ENCODE measurements at places on chromosomes 2 and 18.
A peak's percentile ranks its signal among the peaks of the same experiment; 100 is the strongest.

- DNase-seq = peak; percentile 68
Observed at GRCh38 chr2:190379249-190379964, 28.7 kb upstream of the MFSD6 start.

GRCh38 chr2:133326652-133327397 lies 241.4 kb downstream of the NCKAP5 start:
- DNase-seq = peak; percentile 59

DNA sequence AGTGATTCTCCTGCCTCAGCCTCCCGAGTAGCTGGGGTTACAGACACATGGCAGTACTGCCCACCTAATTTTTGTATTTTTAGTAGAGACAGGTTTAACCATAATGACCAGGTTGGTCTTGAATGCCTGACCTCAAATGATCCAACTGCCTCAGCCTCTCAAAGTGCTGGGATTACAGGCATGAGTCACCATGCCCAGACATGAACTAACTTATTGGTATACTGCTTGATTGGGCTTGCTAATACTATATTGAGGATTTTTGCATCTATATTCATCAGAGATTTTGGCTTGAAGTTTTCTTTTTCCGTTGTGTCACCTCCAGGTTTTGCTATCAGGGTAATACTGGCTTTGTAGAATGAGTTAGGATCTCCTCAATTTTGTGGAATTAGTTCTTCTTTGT lies 706.1 kb upstream of the HS6ST1 start:
- DNase-seq = no peak

DNA sequence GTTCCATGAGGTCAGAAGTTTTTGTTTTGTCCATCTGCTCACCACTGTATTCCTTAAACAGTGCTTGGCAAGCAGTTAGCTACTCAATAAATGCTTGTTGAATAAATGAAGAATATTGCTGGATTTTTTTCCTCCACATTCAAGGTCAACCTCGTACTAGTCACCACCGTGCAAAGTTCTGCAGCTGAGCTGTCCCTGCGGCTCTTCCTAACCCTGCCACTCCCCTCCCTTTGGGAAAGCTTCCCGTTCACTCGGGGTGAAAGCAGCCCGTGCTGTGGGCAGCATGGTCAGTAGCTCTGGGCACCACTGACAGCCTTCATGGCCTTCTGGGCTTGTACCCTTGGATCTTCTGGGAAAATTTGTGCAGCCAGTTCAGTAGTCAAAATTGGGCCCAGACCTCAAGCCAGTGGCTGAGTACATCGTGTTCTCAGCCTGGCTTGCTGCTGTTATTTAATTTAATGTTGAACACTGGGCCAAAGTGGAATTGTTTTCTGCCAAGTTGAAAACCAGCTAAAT lies 469.3 kb upstream of the RAB12 start:
- no peak for DNase-seq

GRCh38 chr18:75222407-75222806 lies 11.8 kb downstream of the TSHZ1 start:
- DNase-seq = no peak

- DNase-seq = peak; percentile 30
Observed at GRCh38 chr2:21118302-21118920, 5.4 kb upstream of the TDRD15 start.

DNA sequence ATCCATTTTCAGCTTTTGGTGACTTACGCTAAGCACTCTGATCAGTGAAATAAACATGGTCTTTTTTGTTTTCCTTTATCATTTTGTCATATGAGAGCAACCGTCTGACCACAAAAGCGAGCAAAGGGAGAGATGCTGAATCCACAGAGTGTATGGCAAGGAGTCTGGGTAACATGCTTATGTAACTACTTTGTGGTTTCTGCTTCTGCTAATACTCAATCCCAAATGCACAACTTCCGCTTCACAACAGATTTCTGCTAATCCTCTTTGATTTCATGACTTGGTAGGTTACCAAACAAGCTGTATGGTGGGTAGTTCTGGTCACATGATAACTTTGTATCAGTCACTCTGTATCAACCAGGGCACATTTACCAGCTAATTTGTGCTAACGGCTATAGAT lies 908.4 kb upstream of the CRIM1 start:
- DNase-seq = no peak

DNA sequence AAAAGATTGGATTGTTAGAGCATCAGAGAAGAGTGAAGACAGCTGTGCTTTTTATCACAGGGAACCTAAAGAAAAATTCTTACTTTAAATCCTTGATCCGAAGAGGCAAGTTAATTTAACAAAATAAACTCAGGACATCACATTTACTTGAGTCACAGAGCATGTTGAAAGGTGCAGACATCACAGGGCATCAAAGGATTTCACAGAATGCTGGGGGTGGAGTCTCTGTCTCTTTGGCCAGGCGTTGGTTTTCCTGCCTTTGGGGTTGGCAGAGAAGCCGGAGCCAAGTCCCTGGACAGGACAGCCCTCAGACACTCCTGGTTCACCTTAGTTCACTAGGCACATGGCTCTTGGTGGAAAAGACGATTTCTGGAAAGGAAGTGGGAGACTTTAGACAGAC lies 56.3 kb downstream of the SH3RF3 start:
- no peak for DNase-seq

DNA sequence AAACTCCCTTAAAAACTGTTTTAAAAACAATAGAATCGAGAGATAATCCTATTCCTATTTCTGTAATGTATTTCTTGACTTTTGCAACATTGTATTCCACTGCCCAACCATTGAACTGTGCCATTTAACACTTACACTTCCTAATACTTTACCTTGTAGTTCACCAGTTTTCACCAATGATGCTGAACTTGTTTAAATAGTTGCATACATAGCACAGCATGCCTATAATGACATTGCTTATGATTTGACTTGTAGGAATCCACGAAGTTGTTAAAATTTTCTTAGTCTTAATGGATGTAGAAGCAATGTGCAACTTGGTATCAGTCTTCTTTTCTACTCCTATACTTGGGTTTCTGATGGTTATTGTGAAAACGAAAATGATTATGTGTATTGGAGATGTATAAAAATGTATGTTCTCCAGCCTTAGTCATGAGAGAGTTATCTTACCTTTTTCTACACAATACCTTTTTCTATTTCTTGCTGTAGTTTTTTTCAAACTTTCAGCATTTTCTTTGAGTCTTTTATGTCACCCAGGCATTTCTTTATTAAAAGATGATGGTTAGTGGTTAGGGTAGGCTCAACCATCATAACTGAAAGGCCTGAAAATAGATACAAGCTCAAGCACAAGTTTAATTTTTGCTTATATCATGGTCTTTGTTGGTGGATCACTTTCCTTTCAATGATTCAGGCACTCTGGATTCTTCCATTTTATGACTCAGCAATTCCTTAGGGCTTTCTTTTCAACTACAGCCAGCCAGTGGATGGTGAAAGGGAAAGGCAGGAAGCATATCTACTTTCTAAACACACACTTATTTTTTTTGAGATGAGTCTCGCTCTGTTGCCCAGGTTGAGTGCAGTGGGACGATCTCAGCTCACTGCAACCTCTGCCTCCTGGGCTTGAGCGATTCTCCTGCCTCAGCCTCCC lies 9.4 kb downstream of the GPD2 start:
- no peak for DNase-seq

DNA sequence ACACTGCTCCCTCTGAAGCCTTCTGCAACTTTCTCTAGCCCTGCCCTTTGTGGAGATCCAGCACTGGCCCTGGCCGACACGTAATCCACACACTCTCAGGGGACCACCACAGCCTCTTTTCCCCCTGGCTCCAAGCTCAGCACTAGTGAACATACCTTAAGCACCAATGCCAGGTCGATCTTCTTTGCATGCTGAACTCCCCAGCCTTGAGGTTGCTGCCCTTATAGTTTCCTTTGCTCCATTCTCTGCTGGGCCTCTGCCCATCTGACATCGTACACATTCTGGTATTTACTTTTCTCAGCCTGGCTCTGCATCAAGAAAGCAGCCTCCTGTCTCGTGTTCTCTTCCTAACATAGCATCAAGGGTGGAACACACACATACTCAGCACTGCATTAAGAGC lies 361.5 kb downstream of the LPIN1 start:
- peak; percentile 25 for DNase-seq

- no peak for DNase-seq
Observed at GRCh38 chr2:46555011-46555410, 75.6 kb downstream of the TMEM247 start.

- DNase-seq = no peak
Observed at GRCh38 chr2:221571551-221572218, 419 bp downstream of the EPHA4 start.

DNA sequence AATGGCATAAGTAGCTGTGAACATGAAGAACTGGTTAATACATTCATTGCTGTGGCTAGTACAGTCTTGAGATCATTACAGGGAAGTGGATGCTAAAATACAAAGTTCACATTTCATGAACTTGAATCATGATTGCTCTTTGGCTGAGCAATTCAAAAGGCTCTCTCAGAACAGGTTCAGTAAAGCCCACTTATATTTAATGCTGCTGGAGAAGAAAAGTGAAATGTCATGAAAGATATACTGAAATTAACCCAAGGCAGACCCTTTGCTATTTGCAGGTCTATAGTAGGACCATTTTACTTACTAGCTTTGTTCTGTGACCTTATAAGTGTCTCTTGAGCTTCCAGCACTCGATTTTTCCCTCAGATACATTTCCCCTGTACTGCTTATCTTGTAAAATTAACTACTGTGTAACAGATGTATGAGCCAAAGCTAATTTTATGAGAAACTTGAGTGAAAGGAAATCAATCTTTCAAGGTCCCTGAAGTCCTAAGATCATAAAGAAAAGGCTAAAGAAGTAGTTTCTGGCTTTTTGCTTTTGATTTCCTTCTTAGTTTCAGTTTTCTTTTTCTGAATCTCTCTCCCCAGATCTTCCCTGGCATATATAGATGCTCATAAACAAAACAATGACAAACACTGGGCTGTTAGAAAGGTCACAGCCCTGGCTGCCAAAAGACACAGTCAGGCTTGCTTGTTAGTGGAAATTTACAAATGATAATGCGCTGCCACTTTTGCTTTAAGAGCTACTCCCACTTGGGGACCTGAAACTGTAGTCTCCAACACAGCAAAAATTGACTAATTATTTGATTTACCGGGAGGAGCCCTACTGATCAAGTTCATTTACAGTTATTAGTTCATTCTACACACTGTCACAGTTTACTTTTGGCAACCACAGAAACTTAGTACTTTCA lies 132.7 kb upstream of the XPO1 start:
- peak; percentile 28 for DNase-seq

Measured in NCI-H510A treated with DMSO at 0.1 percent for 48 hours (cell line).